CD4-positive, alpha-beta T cell treated with Interleukin-6 at 100 ng/mL for 8 hours (primary cell): ENCODE measurements at places on chromosomes 5 and 9.

DNA sequence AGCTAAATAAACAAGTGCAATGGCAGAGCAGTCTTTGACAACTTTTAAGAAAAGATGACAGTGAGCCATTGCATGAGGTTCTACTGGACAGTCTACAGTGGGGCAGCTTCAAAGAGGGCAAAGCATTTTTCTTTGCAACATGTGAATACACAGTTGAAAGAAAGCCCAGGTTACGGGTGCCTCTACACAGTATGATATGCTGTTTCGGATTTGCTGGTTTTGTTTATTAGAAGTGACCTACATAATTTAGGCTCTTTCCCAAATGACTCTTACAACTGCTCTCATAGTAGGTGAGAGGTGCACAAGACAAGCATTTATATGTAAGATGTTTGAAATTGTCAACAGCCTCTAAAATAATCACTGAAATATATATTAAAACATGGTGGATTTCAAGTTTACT is 62.4 kb downstream of the MEF2C start:
- DNase-seq: no peak

DNA sequence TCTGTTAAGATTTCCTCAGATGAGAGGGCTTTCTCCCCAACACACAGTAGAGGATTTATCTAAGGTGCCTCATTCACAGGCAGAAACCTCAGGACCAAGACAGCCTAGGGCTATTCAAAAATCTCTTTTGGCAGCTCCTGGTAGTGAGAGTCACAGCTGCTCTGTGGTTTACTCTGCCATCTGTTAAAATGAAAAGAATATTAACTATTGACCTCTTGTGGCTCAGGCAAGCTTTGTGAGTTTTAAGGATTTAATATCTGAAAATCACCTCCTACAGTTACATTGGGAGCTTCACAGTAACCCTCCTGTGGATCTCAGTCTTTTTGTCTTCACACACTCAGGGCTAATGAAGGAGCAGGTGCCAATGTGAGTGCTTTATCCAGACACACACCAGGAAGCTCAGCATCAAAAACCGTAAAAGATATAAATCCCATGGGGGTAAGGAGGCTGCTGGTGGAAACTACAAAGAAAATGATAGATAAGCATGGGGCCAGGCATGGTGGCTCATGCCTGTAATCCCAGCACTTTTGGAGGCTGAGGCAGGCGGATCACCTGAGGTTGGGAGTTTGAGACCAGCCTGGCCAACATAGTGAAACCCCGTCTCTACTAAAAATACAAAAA is 29.7 kb downstream of the PPP1R2B start:
- DNase-seq: no peak

DNA sequence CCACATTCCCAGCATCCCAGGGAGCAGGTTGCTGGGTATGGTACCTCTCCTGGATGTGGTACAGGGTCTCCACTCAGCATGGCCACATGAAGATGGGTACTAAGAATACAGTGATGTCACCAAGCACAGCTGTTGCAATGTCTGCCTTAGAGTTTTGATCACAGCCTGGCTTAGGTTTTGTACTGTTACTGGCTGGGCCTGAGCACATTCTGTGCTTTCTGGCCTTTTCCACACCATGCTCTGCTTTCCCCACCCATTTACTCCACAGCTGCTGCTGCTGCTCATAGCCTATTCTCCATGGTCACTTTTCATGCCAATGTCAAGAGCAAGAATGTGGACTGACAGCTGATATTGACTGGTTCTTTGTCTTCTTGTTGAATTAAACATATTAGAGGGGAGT is 481.9 kb downstream of the ARHGEF28 start:
- no peak for DNase-seq

GRCh38 chr5:142618130-142618523 is 67.8 kb downstream of the FGF1 start:
- DNase-seq: no peak

GRCh38 chr9:90827181-90827871 is 25.7 kb downstream of the SYK start:
- DNase-seq: no peak

DNA sequence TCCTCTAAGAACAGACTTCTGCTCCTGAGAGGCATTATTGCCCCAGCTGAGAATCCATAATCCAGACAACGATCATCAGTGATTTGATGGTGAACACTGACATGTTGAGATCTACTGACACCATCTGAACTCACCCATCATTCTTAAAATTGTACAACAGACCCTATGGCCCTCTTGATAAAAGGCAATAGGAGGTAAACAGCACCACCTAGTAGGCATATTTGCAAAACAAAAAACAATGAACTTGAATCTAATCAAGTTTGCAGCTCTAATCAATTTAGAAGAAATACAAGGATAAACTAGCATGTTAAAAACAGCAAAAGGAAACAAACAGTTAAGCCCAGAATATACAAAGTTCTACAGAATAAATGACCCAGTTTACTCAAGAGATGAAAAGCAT is 89.6 kb downstream of the SFXN1 start:
- DNase-seq: no peak

DNA sequence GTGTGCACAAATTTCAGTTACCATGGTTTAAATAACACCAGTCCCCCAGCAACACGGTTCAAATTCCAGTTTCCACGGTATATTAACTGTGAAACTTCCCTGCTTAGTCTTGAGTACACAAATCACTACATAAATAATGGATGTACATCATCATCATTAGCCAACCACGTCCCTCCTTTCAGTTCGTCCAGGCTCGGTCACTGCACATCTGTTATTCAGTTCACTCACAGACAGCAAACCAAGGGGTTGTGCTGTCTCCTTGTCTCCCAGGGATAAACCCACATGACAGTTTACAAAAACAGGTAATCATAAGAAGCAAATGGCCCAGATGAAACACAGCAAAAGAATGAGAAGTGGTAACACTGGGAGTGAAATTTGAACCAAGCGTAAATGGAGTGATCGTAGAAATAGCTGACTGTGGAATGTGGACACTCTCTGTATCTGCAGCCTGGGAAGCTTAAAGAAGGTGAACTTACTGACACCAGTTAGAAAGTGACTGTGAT is 61.0 kb upstream of the RAD23B start:
- DNase-seq: no peak

DNA sequence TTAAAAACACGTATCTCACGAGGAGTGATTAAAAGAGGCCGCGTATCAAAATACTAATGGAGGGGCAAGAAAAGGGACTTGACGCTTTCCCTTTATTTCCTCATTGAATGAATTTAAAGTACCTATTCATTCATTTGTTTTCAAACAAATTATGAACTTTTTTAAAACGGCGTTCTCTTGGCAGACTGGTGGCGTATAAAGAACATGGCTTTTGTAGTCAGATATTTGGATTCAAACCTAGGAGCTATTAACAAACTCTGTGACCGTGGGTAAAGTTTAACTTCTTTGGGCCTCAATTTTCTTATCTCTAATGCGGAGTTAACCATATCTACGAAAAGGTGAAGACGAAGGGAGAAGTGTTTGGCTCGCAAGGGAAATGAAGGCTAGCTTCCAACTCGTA is 876 bp downstream of the CAAP1 start:
- no peak for DNase-seq

DNA sequence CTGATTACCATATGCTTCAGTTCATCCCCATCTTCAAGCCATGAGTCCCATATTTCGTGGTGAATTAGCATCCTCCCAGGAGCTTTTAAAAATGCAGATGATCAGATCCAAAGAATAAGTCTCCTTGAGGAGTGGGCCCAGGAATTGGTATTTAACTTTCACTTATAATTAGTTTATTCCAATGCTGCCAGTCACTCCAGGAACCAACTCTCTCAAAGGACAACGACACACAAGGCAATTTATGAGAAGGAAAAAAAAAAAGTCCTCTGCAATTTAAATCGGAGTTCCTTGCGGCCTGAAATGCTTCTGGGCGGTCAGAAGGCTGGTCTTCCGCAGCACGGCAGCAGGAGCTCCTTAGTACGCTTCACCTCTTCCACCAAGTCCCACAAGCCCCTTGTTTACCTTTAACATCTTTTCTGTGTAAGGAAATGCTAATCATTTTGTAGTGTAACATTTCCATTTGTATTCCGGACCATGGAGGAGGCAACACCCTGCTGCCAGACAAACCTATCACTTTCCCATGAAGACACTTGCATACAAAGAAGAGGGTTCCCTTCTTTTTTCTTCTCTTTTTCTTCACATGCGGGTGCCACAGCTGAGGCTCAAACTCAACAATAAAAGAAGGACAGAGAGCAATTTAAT is 16.3 kb upstream of the KCNV2 start:
- DNase-seq: no peak

DNA sequence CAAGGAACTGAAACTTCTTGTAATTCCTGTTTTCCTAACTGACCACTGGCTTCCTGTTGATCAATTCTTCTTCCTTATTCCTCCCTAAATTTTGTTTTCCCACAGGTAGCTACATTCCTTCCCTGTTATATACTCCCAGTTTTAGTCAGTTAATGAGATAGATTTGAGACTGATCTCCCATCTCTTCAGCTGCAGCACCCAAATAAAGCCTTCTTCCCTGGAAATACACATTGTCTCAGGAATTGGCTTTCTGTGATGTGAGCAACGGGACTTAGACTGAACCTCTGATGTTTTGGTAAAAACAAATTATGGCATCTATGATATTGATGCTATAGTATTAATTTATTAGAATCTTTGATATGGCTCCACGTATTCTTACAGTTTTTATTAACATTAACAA is 617.3 kb upstream of the ST8SIA4 start:
- DNase-seq: no peak

DNA sequence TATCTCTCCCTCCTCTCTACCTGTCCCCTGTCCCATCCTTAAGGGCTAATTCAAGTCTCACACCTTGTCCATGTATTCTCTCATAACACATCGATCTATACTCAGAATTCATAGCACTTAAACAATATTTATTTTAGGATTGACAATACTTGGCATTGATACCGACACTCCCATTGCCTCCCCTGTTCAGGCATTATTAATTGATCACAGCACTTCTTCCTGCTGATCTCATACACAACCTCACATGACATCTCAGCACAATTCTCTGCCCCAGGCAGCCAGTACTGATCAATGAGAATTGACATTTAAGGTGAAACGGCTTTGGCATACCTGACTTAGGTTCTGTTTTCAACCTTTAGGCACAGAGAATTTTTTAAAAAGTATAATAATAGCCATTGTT is 582.4 kb upstream of the BRINP1 start:
- no peak for DNase-seq

DNA sequence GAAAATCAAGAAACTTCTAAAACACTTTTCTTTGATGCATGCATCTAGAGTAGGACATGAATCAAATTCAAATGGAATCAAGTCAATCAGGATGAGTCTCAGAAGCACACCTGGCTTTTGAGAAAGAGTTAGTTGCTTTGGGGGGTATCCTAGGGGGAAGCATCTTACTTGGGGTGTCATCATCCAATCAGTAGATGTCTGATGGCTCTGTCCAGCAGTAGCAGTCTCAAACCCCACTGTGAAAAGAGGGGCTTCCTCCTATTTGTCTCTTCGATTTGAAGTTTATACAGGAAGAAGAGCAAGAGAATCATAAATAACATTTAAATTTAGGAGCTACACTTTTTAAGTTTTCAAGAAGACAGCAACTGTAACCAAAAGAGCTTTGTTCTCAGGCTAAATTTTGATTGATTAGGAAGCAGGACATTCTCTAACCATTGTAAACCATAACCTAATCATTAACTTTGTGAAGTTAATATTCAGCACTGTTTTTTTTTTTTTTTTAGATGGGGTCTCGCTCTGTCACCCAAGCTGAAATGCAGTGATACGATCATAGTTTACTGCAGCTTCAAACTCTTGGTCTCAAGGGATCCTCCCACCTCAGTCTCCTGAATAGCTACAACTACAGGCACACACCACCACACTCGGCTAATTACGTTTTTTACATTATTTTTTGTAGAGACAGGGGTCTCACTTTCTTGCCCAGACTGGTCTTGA is 614.7 kb downstream of the CSNK1G3 start:
- no peak for DNase-seq

DNA sequence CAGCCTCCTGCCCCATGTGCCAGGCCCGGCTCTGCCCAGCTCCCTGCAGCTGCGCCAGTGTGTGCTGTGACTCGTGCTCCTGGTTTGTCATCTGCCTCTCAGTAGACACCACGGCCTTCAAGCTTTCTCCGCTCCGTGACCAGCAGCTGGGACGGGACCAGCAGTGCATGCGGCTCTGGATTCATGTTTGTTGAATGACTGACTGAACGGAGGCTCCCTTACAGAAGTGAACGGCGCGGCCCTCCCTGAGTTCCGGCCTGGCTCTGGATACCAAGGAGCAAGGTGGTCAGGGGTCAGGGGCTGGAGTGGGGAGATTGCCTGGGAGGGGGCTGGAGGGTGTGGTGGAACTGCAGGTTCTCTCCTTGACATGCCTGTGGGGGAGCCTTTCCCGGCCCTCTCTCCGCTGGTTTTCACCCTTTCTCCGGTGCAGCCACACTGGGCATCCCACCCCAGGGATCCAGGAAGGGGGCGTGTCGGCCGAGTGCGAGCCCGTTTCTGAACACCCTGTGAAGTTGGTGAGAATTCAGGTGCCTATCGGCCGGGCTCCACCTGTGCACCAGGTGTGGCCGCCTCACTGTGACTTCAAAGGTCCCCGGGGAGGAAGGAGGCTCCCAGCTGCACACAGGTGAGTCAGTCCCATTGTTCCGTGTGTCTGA is 11.1 kb upstream of the CEP72 start:
- no peak for DNase-seq

DNA sequence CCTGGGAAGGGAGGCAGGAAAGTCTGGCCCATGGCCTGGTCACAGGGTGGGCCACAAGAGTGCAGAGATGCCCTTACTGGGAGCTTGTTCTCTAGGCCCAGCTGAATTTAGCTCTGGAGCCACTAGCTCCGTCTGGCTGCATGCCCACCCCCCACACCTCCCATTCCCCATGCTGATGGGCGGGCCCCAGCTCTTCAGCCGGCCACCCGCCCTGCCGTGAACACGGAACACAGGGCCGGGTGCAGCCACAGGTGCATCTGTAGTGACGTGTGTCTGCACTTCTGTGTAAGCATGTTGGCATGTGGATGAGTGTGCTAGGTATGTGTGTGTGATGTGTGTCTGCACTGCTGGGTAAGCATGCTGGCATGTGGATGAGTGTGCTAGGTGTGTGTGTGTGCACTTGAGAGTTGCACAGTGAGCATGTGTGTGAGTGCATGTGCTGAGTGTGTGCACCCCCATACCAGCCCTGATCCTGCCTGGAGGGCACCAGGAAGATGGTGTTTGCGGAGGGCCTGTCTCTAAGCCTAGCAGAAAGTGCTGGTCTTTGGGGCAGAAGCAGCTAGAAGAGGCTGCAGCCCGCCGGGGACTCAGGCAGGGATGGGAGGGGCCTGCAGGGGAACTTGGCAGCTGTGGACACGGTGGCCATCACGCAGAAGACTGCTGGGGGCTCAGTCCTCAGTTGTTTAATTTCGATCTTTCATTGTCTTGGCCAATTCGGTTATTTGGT is 136.4 kb downstream of the CACNA1B start:
- DNase-seq: no peak

- no peak for DNase-seq
Measured at GRCh38 chr5:104172976-104173375, 610.4 kb upstream of the NUDT12 start.

- DNase-seq: no peak
Measured at GRCh38 chr5:38380537-38380936, 122.2 kb downstream of the EGFLAM start.

GRCh38 chr5:173204185-173204979 is 30.6 kb downstream of the NKX2-5 start:
- no peak for DNase-seq
